Stimulated activated CD8-positive, alpha-beta memory T cell treated with anti-CD3 and anti-CD28 coated beads, Interleukin-2, amount 100 ng/mL, for 1 hour (primary cell): ENCODE measurements at places on chromosomes 7 and 10.

GRCh38 chr7:130982160-130982638 lies 248.2 kb upstream of the KLF14 start:
- no peak for DNase-seq

GRCh38 chr10:14879928-14880193 lies 1.2 kb downstream of the SUV39H2 start:
- DNase-seq: no peak

GRCh38 chr10:65802391-65802790 lies 1123.4 kb upstream of the LRRTM3 start:
- no peak for DNase-seq

DNA sequence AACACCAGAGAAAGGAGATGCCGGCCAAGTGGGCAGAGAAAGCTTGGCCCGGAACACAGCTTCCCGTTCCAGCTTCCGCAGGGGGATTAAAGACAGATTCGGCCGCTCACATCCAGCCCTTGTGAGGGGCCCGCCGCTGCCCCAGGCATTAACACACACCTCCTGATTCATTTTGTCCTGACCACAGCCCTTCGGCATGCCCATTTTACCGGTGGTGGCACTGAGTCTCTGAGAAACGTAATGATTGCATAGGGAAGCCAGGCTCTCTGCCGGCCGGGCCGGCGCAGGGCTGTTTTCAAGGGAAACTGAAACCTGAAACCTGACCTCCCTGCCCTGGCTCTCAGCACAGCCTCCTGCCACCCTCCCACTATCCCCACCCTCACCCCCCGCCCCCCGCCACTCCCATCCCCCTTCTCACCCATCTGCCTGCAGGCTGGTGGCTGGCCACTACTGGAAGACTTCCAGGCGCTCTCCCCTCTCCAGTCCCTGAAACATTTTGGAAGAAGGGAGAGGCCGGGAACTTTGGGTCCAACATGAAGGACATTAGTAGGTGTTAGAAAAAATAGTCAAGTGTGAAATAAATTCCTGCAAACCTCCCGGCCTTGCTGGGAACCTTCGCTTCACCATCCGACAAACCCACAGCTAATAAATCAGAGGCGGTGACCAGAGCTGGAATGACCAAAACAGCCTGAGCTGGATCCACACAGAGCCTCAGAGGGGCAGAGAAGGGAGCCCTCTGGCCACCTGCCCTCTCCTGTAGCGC lies 83.5 kb upstream of the CUX1 start:
- DNase-seq: no peak

DNA sequence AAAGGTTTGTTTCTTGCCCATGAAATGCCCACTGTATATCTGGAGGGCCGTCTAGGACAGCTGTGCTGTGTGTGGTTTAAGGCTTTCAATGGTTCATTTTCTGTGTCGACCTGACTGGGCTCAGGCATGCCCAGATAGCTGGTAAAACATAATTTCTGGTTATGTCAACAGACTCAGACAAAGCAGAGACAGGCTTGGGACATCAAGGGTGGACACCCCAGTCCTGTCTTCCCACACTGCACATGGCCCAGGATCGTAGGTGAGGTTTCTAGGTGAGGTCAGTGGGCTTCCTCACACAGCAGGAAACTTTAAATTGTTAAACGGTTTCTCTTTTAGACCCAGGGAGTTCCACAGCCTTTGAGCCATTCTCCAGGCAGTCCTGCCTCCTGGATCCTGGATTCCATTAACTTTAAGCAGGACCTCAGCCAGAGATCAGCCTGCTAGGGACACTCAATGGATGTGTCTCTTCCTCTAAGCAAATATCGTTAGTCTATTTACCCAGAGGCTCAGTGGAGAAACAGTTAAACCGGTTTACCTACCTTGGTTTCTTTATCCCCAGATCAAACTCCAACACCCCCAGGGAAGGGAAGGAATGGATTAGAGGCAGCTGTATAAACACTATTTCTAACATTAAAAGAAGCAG lies 66.4 kb downstream of the ST8SIA6 start:
- DNase-seq: no peak

GRCh38 chr10:132574783-132575319 lies 37.3 kb downstream of the INPP5A start:
- no peak for DNase-seq

DNA sequence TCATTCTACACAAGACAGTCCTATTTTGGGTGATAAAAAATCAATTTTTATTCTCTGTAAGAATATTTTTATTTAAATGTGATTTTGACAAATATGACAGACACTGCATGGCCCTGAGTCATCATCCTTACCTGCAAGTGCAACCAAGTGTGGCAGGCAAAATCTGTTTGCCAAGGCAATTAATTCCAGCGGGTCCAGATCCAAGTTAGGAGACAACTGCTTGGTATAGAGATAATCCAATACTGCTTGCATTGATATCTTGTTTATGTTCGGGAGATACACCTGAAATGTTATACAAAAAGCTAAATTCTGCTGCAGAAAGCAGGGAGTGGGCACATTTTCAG lies 66.2 kb downstream of the RHOBTB1 start:
- DNase-seq: no peak

DNA sequence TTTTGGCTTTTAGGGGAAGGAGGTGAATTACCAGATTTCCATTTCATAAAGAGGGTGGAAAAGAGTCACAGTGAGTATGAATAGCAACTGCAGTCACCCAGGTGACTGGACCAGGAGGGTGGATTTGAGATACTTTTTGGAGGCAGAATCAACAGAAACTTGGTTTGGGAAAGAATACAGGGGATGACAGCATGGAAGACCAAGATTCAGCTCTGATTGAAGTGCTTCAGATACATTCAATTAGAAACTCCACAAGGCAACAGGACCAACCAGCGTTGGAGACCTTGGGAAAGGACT lies 83.0 kb downstream of the SGMS1 start:
- no peak for DNase-seq
